ENCODE measurements at places on chromosomes 2 and 18.
A peak's percentile ranks its signal among the peaks of the same experiment; 100 is the strongest.

GRCh38 chr2:60439219-60439974 lies 114.1 kb downstream of the BCL11A start:
- DNase-seq, result no peak

DNA sequence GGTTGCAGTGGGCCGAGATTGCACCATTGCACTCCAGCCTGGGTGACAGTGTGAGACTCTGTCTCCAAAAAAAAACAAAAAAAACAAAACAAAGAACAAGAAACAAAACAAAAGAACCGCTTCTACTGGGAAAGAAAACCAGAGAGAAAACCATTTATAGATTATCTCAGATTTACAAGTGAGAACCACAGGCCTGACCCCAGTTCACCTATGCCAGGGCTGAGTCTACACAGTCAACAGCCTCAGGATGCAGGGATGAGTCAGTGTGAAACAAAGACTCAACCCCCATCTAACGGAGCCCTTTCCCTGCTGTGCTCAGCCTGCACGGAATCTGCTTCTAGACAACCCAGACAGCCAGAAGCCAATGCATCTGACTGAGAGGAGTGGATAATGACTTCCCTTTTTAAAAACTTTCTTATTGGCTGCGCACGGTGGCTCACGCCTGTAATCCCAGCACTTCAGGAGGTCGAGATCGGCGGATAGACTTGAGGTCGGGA lies 25.5 kb upstream of the YWHAQ start:
- DNase-seq, result peak; percentile 34

DNA sequence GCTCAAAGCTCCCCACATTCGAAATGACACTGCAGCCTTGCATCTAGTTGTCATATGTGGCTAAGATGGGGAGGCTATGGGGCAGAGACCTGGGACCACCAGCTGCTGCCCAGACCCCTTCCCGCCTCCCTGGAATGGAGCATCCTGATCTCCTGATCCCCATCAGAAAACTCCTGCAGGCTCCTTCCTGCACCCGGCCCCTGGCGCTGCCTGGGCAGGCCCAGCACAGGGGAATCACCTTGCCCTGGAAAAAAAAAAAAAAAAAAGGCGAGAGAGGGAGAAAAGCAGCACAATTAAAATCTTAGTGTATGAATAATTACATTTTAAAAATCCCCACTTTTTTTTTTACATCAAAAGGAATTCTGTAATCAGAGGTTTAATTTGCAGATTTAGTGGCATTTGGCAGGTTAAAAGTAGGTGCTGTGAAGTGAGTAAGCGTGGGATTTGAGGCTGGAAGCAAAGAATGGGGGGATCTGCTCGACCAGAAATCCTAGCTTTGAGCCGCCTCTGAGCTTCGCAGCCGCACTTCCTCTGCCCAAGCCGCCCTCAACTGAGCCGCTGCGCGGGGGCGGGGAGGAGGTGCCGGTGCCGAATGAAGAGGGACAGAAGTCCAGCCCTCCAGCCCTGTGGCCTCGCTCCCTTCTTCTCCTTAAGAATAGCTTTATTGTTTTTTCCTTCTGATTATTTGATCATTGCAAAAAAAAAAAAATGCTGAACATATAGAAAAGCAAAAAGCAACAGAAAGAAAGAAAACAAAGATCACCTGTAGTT lies 30.0 kb downstream of the THNSL2 start:
- peak; percentile 11 for DNase-seq

GRCh38 chr2:5319493-5319892 lies 372.7 kb upstream of the SOX11 start:
- no peak for DNase-seq

GRCh38 chr2:14094592-14094991 lies 537.9 kb upstream of the LRATD1 start:
- no peak for DNase-seq

GRCh38 chr2:124983595-124983994 lies 958.5 kb downstream of the CNTNAP5 start:
- no peak for DNase-seq

DNA sequence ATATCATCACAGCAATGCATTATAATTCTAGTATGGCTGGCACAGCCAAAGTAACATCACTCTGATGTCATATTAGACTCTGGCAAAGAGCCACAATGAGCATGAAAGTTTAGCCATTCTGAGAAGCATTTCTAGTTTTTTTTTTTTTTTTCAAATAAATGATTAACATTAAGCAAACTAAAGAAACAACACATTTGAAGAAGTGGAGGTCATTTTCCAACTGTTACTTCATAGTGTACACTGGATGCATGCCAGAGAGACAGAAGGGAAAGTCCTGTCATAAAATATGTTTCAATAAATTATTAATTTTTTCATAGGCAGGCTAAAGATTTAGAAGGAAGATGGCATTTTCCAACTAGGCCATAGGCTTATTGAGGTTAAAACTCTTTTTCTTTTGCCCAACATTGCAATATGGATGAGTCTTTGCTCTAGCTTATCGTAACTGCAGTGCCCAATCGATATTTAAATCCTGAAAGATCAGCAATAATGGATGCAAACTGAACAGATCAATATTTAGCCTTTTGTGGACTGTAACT lies 1630.4 kb upstream of the ACVR2A start:
- DNase-seq, result no peak

- no peak for DNase-seq
Observed at GRCh38 chr2:238512247-238512867, 85.6 kb downstream of the ASB1 start.

GRCh38 chr2:154914561-154914960 lies 216.1 kb downstream of the KCNJ3 start:
- DNase-seq, result no peak

DNA sequence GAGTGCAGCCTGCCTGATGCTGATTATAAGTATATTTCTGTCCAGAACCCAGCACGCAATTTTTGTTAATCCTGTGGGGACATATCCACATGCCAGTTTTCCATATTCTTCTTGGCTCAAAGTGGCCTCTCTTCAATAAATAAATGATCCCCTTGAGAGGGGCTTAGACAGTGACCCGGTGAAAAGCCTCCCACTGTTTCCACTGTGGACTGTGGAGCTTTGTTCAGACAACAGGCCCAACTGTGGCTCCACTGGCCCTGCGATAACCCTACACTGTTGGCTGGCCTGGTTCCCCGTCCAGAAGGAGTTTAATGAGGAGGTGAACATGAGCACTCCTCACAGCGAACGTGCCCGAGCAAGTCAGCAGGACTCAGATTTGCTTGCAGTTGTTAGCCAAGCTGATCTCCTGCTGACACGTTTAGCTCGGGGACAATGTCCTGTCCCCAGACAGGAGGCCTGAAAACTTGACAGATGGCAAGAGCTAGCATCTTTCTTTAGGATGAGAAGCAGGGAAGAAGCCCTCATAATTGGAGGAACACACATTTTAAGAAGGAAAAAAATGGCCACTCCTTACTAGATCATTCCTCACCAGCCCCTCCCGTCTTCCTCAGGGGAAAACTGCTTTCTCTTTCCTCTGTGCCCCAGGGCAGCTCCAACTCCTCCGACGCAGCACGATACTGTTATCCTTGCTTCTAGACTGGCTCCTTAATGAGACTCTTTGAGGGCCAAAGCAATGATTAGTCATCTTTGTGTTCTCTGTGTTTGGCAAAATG lies 20.0 kb upstream of the MTCL1 start:
- DNase-seq, result no peak

DNA sequence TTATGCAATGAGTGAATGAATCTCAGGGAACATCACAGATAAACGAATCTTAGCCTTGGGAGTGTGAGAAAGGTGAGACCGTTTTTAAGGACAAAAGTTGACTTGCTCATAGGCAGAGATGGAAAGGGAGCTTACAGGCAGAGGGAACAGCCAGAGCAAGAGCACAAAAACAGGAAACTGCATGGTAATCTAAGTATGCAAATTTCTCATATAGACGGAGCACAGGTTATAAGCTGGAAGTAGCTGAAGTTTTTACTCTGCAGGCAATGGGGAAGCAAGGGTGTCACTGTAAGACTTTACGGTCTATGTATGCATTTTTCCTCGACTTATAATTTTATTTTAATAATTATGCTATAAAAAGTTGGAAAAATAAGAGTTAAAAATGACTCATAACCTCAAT lies 44.8 kb upstream of the STRN start:
- DNase-seq, result no peak

GRCh38 chr2:112335600-112335999 lies 60.2 kb downstream of the ZC3H6 start:
- no peak for DNase-seq

DNA sequence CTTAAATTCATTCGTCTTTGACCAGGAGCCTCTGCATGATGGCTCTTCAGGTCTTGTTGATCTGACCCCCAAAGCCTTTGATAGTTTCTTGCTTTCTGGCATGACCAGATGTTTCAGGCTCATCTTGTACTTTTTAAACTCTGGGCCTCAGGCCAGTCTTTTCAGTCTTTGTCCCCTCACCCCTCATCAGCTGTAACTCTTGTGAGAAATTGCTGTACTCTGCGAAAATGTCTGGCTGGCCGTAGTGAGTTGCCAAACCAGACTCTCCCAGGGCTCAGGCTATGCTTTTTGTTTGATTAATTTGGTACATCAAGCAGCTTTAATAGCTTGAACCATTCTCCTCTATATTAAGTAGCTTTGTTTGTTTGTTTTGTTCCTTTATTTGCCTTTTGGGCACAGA lies 75.9 kb downstream of the BABAM2 start:
- no peak for DNase-seq

- no peak for DNase-seq
Observed at GRCh38 chr2:147081831-147082230, 763.0 kb upstream of the ACVR2A start.

GRCh38 chr2:64795024-64795592 lies 141.4 kb upstream of the SERTAD2 start:
- no peak for DNase-seq

Measured in activated CD4-positive, alpha-beta T cell treated with anti-CD3 and anti-CD28 coated beads, Interleukin-2, amount 50 U/mL, for 4 hours (primary cell).